Type B pancreatic cell (in vitro differentiated cells): ENCODE measurements at places on chromosomes 1 and 21.
A peak's percentile ranks its signal among the peaks of the same experiment; 100 is the strongest.

DNA sequence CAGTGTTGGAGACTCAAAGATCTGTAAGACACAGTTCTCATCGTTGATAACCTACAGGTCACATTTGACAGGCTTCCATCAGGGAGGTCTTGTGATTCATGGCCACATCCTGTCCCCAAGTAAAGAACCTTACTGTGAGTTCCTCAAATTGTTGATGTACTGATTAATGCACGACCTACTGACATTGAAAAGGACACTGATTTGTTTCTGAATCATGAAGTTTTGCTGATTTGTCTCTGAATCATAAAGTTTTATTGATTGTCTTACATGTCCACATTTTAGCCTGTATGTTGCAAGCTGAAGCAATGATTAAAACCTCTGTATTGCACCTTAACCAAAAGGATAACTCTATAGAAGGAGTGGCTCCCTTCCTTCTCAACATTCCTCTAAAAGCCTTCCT, 476.3 kb upstream of the RUNX1 start:
- DNase-seq, result no peak

DNA sequence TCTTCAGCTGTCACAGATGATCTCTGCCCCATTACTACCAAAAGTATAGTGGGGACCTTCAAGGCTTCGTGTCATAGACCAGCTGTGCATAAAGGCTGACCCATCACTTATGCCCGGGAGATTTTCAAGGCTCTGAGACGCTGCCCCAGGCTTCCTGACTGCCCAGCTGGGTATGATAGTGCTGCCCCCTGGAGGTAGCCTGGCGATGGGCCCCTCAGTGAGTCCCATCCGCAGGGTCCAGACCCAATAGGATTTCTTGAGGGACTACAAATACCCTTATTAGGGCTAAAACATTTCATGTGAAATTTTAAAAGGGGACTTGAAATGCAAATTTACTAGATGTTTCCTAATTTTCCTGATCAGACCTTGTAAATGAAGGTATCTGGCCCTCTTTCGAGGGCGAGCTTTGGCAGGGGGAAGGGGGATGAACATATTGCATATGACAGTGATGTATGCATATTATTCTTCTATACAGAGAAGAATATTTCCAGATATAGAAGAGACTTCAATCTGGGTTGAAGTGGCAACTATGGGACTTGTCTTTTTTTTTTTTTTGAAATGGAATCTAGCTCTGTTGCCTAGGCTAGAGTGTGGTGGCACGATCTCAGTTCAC, 11.7 kb upstream of the FCMR start:
- DNase-seq, result no peak

GRCh38 chr1:7388141-7388487, 383.0 kb upstream of the VAMP3 start:
- peak; percentile 42 for DNase-seq

- DNase-seq, result no peak
These were observed 509.4 kb downstream of the MATN1 start for GRCh38 chr1:30213936-30214335.
